ENCODE measurements at places on chromosomes 2 and 18. TPM values are rescaled to one million over a fixed set of nuclear protein-coding genes. Genes with fewer than 3 reads are reported as not detected.

SIX3 gene
- total RNA-seq = not detected

GRCh38 chr18:33495278-33495677 is 54.8 kb upstream of the CCDC178 start:
- no peak for DNase-seq

GRCh38 chr2:241011751-241012510 is 13.5 kb downstream of the SNED1 start:
- DNase-seq = no peak

DNA sequence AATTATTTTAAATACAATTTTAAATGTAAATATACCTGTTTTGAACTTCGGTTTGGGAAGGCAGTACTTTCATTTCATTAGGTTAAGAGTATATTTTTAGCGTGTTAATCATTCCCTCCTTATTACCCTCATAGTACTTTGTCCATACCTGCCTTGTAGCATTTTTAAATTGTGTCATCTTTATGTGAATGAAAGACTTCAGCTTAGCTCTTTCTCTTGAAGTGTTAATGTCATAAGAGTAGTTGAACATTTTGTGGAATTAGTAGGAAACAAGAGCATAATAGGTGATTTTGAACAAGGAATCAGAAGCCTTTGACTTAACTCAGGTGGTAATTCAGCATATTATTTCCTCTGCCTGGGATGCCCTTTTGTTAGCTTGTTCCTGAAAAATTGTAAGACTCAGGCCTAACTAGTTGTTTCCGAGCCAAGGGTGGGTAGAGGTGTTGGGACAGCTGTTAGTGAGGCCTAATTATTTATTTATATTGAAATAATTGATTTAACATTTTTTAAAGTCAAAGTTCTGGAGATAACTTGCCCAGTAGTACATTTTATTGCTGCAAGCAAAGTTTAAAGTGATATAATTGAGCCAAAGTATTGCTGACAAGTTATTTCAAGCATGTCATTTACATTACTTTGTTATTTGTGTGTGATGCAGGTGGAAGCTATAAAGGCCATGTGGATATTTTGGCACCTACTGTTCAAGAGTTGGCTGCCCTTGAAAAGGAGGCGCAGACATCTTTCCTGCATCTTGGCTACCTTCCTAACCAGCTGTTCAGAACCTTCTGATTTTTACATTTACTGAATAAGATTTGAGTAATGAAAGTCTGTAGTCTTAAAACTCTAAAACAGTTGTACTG is 38.7 kb downstream of the DDX1 start:
- DNase-seq = no peak

- no peak for DNase-seq
These were observed 30.4 kb downstream of the CYTIP start for GRCh38 chr2:157413326-157414035.

GRCh38 chr2:170181602-170182001 is 3.7 kb downstream of the MYO3B start:
- no peak for DNase-seq

All from uterus (tissue), 4 donors.